ENCODE measurements at places on chromosomes 1 and 21.

DNA sequence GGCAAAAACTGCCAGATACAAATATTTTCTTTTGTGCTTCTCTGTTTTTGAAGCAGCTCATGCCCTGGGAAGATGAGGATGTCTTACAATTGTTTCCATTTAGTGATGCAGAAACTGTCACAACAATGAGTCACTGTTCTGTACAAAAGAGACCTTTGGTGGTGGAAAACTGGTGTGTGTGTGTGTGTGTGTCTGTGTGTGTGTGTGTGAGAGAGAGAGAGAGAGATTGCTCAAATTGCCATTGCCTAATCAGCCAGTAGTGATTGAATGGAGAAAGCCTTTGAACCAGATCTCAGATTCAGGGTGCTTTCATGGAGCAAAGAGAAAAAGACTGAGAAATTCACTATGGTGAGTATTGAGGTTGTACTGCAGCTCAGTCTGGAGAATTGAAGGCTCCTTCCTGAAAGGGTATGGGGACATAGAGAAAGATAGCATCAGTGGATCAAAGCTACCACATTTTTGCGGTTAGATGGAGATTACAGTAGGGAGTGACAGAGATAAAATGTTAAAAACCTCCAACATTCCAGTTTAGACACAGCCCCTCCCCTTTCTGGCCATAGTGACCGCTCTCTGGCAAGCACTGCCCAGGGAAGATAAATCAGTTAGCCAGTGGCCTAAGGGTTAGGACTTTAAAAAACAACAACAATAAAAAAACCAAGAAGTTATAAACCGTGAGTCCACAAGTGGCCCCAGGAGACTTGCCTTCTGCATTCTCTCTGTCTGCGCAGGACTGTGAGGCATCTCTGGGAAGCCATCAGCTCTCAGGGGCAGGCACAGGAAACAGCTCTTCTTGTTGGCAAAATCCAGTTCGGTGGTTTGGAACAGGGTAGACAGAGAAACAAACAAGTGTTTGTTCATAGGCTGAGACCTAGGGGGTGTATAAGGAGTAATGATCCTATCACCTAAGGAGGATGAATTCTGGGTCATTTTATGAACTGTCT, 406.5 kb downstream of the DUSP10 start:
- peak; percentile 89 for DNase-seq

GRCh38 chr1:99919220-99919619, 50.6 kb upstream of the SLC35A3 start:
- DNase-seq = no peak

DNA sequence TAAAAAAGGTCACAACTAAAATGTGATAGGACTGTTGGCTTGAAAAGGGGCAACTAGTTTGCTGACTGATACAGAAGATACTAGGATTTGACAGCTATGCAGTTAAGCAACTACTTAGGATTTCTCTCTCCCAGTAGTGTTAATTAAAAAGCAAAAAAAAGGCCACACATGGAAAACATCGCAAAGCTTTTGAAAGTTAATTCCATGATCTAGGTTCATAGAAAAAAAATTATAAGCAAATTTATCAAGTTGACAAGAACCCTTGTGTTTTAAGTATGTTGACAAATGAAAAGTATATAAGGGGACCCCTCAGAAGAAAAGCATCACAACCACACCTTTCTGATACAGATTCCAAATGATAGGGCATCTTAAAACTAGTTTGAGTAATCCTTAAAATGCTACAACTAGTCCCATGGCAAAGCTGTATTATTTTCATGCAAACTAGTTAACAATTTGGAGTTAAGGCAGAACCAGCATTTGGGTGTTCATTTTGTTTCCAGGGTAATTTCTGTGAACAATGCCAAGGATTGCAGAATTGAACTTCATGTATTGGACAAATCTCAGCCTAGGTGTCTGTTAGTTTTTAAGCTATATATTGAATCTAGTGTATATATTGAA, 4.1 kb downstream of the PNRC2 start:
- no peak for DNase-seq

GRCh38 chr1:64540265-64540791, 70.4 kb downstream of the CACHD1 start:
- no peak for DNase-seq

GRCh38 chr1:61439234-61439633, 285.7 kb downstream of the TM2D1 start:
- DNase-seq = no peak

GRCh38 chr1:41681331-41682098, 197.0 kb upstream of the EDN2 start:
- no peak for DNase-seq

- DNase-seq = no peak
Observed at GRCh38 chr1:64921771-64922170, 44.6 kb downstream of the JAK1 start.

- DNase-seq = no peak
Observed at GRCh38 chr21:27077501-27077900, 110.6 kb upstream of the ADAMTS5 start.
